NCI-H2107 (cell line): ENCODE measurements at places on chromosomes 1 and 21.

- DNase-seq = no peak
Observed at GRCh38 chr1:228786361-228787129, 51.3 kb downstream of the RHOU start.

- no peak for DNase-seq
Observed at GRCh38 chr1:168970926-168971659, 135.4 kb upstream of the ATP1B1 start.

- DNase-seq = no peak
Observed at GRCh38 chr1:86640161-86640670, 64.2 kb upstream of the SH3GLB1 start.

GRCh38 chr1:214296860-214297745 is 16.1 kb downstream of the SMYD2 start:
- DNase-seq = no peak

DNA sequence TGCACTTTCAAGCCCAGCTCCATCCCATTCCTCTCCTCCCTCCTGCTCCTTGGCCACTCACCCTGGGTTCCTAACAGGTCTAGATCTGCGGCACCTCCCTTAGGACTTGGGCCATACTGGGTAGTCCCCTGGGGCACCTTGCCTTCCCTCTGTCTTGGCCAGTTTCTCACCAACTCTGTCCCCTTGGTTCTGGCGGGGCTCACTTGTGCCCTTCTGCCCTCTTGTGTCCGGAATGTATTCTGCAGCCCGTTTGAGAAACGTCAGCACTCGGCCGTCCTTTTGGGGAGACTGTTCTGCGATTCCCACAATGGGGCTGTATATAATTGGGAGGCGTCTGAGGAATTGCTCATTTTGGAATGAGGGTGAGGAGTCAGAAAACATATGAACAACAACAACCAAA is 162.4 kb downstream of the ZSCAN20 start:
- DNase-seq = no peak

- no peak for DNase-seq
Observed at GRCh38 chr1:202165942-202166843, 5.8 kb upstream of the PTPN7 start.
